ENCODE measurements at places on chromosomes 1 and 21.

DNA sequence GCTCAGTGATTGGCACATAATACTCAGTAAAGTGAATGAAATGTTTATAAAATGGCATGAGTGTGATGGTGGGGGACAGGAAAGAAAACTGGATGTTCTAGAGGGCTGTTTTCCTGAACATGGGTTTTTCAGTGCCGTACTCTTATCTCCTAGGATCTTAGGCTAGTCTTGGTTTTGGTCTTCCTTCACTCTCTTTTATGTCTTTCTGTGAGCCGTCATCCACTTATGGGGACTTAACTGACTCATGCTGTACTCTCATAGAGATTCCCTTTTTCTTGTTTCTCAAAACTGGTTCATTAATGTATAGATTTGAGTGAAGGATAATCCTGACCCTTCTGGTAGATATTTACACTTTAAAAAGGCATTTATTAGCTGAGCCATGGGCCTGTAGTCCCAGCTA is 16.6 kb downstream of the AGO3 start:
- no peak for DNase-seq

- DNase-seq: no peak
Observed at GRCh38 chr1:230295367-230295766, 130.8 kb downstream of the PGBD5 start.

- DNase-seq: no peak
Observed at GRCh38 chr1:62198781-62199125, 4.1 kb downstream of the L1TD1 start.

DNA sequence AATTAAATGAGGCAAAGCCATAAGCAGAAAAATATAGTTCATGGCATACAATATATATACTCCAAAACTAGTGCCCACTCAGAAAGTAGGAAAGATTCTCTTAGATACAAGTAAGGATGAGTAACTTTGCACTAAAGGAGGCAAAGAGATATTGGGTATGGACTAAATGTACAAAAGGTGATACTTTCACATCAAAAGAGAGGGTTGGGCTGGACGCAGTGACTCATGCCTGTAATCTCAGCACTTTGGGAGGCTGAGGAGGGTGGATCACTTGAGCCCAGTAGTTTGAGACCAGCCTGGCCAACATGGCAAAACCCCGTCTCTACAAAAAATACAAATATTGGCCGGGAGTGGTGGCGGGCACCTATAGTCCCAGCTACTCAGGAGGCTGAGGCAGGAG is 6.7 kb downstream of the KYAT3 start:
- no peak for DNase-seq

DNA sequence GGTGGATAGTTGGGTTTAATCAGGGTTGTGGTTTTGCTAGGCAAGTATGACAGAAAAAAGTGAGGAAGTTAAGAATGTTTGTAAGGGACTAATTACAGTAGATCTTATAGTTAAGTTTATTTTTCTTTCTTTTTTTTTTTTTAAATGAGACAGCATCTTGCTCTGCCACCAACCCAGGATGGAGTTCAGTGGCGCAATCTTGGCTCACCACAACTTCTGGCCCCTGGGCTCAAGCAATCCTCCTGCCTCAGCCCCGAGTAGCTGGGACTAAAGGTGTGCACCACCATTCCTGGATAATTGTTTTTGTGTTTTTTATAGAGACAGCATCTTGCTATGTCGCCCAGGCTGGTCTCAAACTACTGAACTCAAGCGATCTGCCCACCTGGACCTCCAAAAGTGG is 41.7 kb downstream of the EYA3 start:
- no peak for DNase-seq

- no peak for DNase-seq
Observed at GRCh38 chr1:56452027-56453011, 127.0 kb downstream of the PLPP3 start.

- no peak for DNase-seq
Observed at GRCh38 chr21:15080526-15080925, 15.7 kb upstream of the NRIP1 start.

DNA sequence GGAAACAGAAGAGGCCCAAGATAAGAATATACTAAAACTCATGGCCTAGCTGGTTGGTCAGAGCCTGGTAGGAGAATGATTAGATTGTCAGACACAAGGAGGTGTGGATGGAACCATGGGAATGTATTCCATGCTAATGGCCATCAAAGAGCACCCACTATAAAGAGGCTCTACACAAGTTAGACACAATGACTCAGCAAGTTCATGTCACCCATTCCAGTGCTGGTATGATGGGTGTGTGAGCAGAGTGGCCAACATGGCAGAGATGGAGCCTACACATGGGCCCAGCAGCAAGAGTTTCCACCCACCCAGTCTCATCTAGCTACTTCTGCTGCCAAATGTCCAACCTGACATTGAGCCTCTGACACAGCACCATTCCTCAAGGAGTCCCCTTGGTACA is 97.5 kb upstream of the COG2 start:
- no peak for DNase-seq

GRCh38 chr1:16236511-16237342 is at the start of gene CPLANE2:
CPLANE2 (minus strand) TSS chr1:16237183; CDS start chr1:16236742, 441 bp downstream.
- peak; percentile 97 for DNase-seq

Measured in immature natural killer cell (primary cell).